ENCODE measurements at places on chromosomes 2 and 18.
A peak's percentile ranks its signal among the peaks of the same experiment; 100 is the strongest.

DNA sequence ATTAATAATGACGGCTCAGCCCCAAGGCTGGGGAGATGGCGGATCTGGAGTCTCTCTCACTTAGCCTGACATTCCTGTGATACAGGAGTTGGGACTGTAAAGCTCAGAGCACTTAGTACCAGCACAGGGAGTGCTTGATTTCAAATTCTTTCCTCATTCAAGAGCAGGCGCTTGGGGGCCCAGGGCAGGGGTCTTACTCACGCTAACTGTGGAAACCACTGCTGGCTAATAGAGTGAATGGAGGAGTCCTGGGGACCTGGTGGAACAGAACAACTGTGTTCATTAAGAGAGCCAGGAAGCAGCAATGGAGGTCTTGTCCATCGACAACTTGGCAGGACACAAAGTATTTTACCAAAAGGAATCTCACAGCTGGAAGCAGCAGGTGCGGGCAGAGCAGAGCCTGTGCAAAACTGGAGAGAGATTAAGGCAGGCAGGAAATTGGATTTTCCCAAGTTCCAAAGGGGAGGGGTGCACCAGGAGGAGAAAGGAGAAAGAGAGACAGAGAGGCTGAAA lies 358.9 kb downstream of the TNS1 start:
- no peak overlapping the region for H3K4me3 ChIP-seq
- no peak for DNase-seq
- H3K27me3 ChIP-seq, result no peaks in the 10 kb centered on the region
- no peaks in the 10 kb centered on the region for H3K4me1 ChIP-seq

DNA sequence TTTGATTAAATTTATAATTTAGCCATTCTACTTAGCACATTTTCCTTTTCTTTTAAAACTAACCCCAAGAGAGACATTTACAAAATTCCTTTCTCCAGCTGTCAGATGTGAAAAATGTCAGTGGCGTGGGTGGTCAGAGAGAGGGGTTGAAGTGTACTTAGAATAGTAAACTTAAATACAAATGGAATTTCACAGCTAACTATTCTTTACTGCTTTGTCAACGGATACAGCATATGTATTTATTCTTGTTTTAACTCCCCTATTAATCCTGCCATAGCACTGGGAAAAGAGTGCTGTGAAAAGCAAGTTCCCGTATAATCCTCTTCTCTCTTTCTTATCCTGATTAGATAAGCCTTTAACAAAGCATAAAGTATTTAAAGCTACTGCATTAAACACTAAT lies 191.4 kb upstream of the CHAC2 start:
- no peaks in the 10 kb centered on the region for H3K36me3 ChIP-seq
- H3K4me3 ChIP-seq, result no peak overlapping the region
- H3K4me1 ChIP-seq, result no peaks in the 10 kb centered on the region
- no peak overlapping the region for H3K27ac ChIP-seq
- H3K27me3 ChIP-seq, result no peaks in the 10 kb centered on the region

- no peak overlapping the region for H3K27ac ChIP-seq
- no peak overlapping the region for H3K4me3 ChIP-seq
- no peak for DNase-seq
- H3K4me1 ChIP-seq, result no peaks in the 10 kb centered on the region
- H3K36me3 ChIP-seq, result no peaks in the 10 kb centered on the region
Observed at GRCh38 chr18:21456428-21457178, 143.9 kb downstream of the ESCO1 start.

DNA sequence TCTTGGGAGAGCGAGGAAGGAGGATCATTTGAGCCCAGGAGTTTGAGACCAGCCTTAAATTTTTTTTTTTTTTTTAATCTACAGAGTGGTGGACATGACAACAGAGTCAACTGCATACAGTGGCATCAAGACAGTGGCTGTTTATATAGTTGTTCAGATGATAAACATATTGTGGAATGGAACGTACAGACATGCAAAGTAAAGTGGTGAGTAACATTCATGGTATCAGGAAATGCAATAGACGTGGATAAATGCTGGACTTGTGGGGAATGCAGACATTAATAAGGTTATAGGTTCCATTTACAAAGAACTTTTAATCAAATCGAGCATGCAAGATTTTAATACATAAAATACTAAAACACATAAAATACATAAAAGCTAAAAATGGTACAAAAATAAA lies 11.9 kb downstream of the WDR43 start:
- no peaks in the 10 kb centered on the region for H3K4me1 ChIP-seq
- H3K36me3 ChIP-seq, result peaks cover 18% of the 10 kb centered on the region

- peaks cover 46% of the 10 kb centered on the region for H3K4me1 ChIP-seq
- DNase-seq, result peak; percentile 97
- peak overlapping the region; percentile 93 for H3K27ac ChIP-seq
- H3K27me3 ChIP-seq, result no peaks in the 10 kb centered on the region
- H3K36me3 ChIP-seq, result no peaks in the 10 kb centered on the region
Observed at GRCh38 chr2:20129331-20130159, 78.1 kb upstream of the LAPTM4A start.

- no peaks in the 10 kb centered on the region for H3K4me1 ChIP-seq
- DNase-seq, result no peak
- no peak overlapping the region for H3K27ac ChIP-seq
Observed at GRCh38 chr2:15066138-15066537, 433.6 kb downstream of the LRATD1 start.

DNA sequence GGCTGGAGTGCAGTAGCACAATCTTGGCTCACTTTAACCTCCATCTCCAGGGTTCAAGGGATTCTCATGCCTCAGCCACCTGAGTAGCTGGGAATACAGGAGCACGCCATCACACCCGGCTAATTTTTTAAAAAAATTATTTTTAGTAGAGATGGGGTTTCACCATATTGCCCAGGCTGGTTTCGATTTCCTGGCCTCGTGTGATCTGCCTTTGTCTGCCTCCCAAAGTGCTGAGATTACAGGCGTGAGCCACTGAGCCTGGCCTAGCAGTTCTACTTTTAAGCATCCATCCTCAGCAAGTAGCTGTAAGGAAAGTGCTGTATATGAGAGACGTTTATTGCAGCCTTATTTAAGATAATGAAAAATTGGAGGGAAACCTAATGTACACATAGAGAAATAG lies 79.7 kb downstream of the ZDBF2 start:
- peak overlapping the region; percentile 45 for H3K27ac ChIP-seq
- H3K4me3 ChIP-seq, result no peak overlapping the region
- peaks cover 17% of the 10 kb centered on the region for H3K4me1 ChIP-seq
- DNase-seq, result peak; percentile 88

DNA sequence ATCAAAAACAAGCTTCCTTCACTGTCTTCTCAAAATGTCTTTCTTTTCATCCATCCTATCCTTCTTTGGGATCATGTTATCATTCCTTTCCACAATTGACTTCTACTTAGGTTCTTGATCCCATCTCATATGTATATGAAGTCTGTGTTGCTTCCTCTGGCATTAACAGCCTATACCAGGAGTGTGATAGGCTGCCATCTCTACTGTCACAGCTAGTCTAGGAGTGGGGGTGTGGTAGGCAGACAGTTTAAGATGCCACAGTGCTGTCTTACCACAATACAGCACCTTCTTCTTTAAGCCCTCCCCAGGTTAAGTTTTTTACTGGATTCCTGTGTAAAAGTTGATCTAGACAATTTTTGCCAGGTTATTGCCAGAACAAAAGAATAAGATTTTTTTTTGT lies 3.7 kb upstream of the HTR2B start:
- H3K4me3 ChIP-seq, result no peak overlapping the region
- DNase-seq, result no peak
- H3K36me3 ChIP-seq, result no peaks in the 10 kb centered on the region
- H3K27ac ChIP-seq, result no peak overlapping the region
- H3K4me1 ChIP-seq, result no peaks in the 10 kb centered on the region

GRCh38 chr2:46645681-46646162 lies 166.4 kb downstream of the TMEM247 start:
- peaks cover 16% of the 10 kb centered on the region for H3K27me3 ChIP-seq
- no peaks in the 10 kb centered on the region for H3K36me3 ChIP-seq
- no peak overlapping the region for H3K4me3 ChIP-seq
- peaks cover 5% of the 10 kb centered on the region for H3K4me1 ChIP-seq
- DNase-seq, result no peak
- H3K27ac ChIP-seq, result no peak overlapping the region

DNA sequence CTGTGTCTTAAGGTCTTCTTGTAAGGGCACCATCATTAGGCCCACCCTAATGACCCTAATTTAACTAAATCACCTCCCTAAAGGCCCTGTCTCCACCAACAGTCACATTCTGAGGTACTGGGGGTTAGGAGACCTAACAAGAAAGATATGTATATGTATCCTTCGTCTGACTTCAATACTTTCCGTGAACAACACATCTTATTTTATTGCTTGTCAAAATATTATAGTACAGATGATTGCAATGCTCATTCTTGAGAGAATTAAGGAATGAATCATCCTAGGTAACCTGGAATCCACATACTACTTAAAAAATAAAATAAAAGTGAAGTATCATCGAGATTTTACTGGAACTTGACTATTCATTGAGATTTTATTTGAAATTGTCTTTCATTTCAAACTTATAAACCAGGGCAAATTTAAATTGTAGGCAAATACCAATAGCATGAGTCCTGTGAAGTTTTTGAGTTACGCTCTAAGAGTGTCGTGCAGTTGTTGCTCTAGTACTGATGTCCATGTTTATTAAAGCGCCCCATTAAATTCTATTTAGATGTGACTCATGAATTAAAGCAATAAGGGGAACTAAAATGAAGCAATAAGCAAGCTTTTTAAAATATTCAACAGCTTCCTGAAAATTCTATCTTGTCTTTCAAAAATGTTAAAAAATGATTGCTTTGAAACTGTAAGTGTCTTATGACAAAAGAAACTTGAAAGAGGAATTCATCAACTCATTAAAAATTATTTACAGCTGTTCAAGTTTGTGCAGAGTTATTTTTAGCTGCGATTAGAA lies 40.0 kb downstream of the CCDC102B start:
- no peak for DNase-seq
- H3K4me3 ChIP-seq, result no peak overlapping the region
- H3K27ac ChIP-seq, result no peak overlapping the region
- no peaks in the 10 kb centered on the region for H3K27me3 ChIP-seq
- H3K4me1 ChIP-seq, result no peaks in the 10 kb centered on the region

DNA sequence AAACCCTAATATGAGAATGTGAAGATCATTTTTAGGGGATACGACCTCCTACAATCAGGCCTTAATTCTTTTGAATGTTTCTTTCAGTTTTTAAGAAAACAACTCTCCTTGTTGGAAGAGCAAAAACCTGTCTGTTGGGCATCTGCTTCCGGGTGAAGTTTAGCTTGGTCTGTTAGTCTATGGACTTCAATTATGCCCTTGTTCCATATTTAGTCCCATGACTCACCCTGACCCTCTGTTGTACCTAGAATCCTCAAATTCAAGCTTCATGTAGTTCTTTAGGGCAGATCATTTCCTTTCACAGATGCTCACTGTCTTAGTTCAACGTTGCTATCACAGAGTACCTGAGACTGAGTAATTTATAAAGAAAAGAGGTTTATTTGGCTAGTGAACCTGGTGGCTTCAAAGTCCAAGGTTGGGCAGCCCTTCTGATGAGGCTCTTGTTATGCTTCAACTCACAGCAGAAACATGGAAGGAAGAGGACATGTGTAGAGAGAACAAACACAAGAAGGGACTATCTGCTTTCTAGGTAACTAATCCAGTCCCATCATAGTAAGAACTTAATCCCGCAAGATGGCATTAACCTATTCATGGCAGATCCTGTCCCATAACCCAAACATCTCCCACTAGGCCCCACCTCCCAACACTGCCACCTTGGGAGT lies 82.5 kb upstream of the SERPINE2 start:
- no peak for DNase-seq
- no peak overlapping the region for H3K27ac ChIP-seq
- no peaks in the 10 kb centered on the region for H3K4me1 ChIP-seq
- H3K4me3 ChIP-seq, result no peak overlapping the region

GRCh38 chr2:100416397-100416934 lies 1.0 kb downstream of the CHST10 start:
- H3K36me3 ChIP-seq, result no peaks in the 10 kb centered on the region
- peak overlapping the region; percentile 50 for H3K4me3 ChIP-seq
- no peaks in the 10 kb centered on the region for H3K4me1 ChIP-seq
- DNase-seq, result no peak
- H3K27me3 ChIP-seq, result no peaks in the 10 kb centered on the region

DNA sequence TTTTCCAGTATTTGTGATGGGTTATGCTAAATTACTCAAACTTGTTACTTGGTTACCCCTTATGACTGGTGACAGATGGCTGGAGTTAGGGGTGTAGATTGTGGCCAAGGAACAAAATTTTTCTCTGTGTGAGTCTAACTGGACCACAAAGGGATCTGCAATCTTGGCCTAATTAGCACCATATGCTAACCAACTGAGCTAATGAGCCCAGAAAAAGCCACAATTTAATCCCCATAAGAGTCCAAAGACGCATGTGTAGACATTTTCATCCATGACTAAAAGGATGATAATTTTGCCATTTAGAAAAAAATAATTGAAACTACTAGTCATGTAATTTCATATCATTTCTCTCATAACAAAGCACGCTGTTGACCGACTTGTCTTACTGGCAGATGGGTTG lies 151.2 kb downstream of the ABCA12 start:
- H3K4me3 ChIP-seq, result no peak overlapping the region
- no peaks in the 10 kb centered on the region for H3K4me1 ChIP-seq
- H3K36me3 ChIP-seq, result no peaks in the 10 kb centered on the region

DNA sequence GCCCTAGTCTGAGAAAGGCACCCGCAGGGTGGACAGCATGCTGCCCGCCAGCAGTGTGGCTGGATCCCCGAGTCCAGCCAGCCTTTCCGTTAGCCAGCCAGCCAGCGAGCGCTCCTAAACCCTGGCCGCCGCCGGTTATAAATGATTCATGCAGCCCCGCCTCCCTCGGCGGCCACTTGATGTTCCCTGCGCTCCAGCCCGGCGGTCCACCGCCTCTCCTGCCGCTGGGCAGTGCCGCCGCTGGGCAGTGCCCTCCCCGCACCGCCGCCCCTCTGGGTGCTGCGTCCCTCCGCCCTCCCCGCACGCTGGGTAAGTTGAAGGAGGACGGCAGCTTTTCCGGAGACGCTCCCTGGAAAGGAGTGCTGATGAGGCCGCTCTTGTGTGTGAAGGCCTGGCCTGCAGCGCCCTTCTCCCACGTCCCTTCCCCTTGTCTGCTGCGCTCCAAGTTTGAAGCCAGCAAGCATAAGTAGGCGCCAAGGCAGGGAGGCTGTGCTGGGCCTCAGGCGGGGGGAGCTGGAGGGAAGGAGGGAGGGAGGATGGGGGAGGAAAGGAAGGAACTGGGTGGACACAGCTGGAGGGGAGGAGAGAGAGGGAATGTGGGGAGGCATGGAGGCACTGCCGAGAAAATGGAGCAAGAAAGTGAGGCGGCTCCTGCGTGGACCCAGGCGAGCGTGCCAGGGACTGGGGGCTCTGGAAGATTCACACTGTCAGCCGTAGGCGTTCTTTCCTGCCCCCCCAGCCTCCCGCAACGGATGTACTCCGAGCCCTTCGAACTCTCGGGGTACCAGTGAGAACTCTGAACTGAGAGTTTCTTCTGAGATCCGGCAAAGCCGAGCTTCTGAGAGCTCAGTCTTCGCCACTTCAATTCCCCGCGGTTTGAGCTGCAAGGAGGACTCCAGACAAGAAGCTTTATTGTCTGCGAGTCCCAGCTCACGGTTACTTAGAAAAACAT lies 131.9 kb downstream of the GLI2 start:
- H3K4me1 ChIP-seq, result no peaks in the 10 kb centered on the region
- DNase-seq, result no peak
- H3K4me3 ChIP-seq, result no peak overlapping the region
- no peak overlapping the region for H3K27ac ChIP-seq

- no peak overlapping the region for H3K27ac ChIP-seq
- H3K27me3 ChIP-seq, result no peaks in the 10 kb centered on the region
- no peak overlapping the region for H3K4me3 ChIP-seq
- no peaks in the 10 kb centered on the region for H3K36me3 ChIP-seq
Observed at GRCh38 chr2:118986738-118987137, 44.7 kb downstream of the MARCO start.

All from MM.1S (cell line).